NCI-H1930 (cell line): ENCODE measurements at places on chromosomes 5 and 9.

DNA sequence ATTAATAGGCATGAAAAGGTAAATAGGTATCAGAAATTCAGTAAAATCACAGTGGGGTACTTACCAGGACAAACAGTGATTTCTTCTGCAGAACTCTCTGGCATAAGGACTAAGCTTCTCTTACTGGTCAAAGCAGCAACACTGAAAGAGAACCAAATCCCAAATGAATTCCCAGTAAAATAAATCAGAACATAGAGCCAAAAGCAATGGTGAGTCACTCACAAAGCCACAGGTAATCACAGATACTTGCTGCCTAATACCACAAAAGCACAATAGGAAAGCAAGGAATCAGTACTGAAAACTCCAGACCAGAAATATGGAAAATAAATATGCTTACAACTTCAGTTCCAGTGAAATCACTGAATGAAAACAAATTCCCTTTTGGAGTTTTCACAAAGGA is 50.7 kb downstream of the UIMC1 start:
- peak; percentile 14 for DNase-seq

- no peak for DNase-seq
Measured at GRCh38 chr5:142924135-142924883, 154.1 kb downstream of the ARHGAP26 start.

DNA sequence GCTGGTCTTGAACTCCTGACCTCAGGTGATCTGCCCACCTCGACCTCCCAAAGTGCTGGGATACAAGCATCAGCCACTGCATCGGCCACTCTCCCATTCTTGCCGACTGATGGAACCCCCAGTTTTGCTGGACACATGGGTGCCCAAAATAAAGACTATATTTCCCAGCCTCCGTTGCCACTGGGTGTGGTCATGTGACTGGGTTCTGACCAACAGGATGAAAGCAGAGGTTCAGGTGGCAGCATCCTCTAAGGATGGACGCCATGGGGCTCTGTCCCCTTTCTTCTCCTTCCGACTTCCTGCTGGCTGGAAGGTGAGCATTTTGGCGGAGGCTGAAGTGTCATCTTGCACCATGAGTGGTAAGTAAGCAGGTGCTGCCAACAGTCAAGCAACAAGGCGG is 10.3 kb downstream of the PDLIM7 start:
- no peak for DNase-seq

DNA sequence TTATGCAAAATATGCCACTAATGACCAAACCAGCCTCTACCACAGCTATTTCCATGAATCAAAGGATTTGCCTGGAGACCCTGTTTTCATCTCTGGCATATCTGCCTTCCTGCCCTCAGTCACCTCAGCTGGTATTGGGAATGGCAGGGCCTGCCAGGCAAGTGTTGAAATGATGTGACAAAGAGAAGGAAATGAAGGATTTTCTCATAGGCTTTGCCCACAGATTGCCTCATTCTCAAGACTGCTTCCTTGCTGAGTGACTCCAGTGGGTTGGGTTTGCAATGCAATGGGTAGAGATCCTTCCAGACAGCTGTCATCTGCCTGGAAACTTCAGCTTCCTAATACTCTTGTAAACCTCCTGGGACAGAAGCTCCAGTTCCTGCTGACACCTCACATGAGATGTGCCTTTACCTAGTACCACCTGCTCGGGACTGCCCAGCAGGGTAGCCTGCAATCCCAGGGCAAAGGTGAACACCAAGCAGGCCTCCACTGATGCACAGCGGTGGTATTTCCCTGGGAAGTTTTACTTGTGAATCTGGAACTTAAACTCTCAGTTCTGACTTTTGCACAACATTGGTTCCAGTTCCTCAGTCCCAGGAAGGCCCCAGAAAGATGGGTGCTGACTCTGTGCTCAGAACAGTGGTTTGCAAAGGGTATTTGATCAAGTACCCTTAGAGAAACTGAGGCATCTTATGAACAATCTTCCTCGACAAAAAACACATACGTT is 64.8 kb upstream of the SLC1A1 start:
- DNase-seq, result no peak

DNA sequence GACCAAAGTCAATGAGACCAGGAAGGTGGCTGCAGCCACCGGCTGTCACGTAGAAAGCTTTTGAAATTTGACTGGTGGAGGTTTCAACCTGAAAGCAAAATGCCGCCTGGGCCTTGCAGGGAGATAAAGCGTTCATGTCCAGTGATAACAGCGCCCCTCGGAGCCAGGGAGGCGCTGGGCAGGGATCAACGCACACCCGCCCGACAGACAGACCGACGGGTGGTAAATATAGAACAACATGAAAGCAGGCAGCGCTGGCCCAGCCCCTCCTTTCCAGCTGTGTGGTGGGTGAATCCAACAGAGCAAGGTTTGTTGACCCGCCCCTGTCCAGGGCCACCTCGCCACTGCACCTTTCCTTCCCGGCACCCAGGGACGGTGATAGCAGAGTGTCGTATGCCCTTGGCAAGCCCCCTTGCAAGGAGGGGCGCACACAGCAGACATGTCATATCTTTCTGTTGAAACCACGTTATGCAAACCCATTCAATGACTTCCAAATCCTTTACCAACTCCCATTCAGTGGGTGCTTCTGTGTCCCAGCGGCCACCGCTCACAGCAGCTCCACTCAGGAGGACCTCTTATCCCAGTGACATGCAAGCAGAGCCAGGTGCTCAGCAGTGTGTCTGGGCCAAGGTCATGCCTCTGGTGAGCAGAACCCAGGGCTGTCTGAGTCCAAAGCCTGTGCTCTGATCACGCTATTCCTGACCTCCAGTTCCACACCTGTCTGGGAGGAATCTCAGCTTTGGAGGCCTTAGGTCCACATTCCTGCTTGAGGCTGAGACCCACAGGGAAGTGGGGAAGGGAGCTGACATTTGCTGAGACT is 38.7 kb downstream of the NKX2-5 start:
- DNase-seq, result no peak

- no peak for DNase-seq
Measured at GRCh38 chr9:76290555-76290954, 103.7 kb downstream of the RFK start.

GRCh38 chr5:152331718-152332117 is 73.4 kb downstream of the NMUR2 start:
- no peak for DNase-seq

DNA sequence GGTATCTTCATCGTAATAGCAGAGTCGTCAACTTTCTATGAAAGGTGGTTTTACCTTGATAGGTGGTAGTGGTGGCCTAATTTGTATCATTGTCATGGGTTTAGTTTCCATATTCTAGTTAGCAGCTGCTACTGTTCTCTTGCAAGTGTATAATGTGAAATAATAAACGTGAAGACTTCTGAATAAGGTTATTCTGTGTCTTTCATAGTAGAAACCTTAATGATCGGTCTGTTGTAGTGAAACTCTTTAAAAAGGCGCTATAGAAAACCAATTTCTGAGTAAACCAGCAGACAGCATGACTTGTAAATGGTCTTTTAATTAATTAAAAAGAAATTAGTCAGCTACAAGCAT is 1.6 kb downstream of the SET start:
- DNase-seq, result no peak

DNA sequence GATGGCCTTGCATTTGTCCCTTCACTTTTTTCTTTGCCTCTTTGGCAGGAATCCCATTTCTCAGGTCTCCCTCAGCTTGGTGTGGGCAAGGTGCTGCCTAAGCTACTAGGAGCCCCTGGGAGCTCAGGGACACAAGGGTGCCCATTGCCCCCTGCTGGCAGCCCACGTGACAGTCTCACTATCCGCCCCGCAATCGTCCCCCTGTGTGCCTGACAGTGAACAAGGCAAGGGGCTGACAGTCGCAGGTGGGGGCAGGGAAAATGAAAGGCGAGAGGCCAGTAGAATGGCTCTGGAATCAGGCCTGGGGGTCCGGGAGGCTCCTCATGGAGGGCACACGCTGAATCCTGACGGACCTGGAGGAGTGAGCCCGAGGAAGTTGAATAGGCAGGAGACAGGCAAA is 2.0 kb upstream of the PCDH12 start:
- no peak for DNase-seq

GRCh38 chr5:143014017-143014651 is 244.0 kb downstream of the ARHGAP26 start:
- no peak for DNase-seq

DNA sequence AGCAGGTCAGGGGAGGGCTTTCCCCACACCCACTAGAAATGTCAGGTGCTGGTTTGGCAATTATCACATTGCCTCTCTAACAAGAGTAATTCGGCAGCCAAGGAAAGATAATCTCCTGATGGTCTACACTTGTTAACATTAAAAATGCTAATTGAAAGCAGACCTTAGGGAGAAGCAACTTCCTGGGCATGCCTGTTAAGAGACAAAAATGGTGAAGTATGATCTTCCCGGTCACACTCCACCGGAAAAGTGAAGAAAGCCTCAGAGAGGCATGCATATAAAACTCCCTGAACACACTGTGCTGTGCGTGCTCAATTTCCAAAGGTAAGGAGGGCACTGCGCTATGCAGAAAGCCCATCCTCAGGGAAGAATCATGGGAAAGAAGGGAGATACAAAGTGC is 244.3 kb downstream of the FAM170A start:
- DNase-seq, result no peak

DNA sequence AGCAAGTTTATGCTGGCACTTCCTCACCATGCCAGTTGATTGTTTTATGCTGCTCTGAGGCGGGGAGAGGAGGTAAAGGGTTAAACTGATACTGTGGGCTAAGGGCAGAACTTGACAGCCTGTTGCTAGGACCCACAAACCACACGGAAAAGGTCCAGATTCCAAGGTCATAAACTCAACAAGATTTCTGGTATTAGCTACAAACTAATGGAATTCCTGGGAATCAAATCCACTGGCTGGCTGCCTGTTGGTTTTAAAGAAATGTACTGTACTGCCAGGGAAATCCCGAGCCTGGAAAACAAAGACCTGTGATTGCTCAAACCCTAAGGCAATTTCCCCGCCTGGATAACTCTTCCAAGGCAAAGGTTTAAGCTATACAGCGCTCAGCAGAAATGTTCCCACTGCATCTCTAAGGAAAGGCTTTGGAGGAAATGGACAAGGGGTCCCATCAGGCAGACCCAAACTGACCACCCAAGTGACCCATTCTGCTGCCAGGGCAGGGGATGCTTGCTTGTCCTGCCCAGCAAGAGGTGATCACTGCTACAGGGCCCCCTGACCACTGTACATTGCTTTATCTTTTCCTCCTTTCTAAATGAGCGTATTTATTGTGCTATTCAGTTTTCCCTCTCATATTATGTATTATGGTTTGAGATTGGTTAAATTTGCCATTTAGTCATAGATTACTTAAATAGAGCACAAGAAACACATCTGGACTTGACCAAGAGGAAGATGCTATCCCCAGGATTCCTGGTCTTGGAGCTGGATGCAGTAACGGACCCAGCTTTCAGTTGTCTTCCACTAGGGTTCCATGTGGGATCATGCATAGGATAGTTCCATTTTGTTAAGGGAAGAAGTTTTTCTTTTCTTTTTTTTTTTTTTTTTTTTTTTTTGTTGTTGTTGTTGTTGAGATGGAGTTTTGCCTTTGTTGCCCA is 124.3 kb downstream of the SUSD1 start:
- no peak for DNase-seq

GRCh38 chr9:134947265-134947955 is 29.7 kb upstream of the FCN1 start:
- no peak for DNase-seq

- DNase-seq, result no peak
Measured at GRCh38 chr9:96460470-96460869, 10.5 kb downstream of the HABP4 start.

GRCh38 chr5:149549461-149550267 is 1.6 kb downstream of the CSNK1A1 start:
- DNase-seq, result no peak

GRCh38 chr5:113224605-113225065 is 210.2 kb downstream of the TSSK1B start:
- DNase-seq, result no peak

DNA sequence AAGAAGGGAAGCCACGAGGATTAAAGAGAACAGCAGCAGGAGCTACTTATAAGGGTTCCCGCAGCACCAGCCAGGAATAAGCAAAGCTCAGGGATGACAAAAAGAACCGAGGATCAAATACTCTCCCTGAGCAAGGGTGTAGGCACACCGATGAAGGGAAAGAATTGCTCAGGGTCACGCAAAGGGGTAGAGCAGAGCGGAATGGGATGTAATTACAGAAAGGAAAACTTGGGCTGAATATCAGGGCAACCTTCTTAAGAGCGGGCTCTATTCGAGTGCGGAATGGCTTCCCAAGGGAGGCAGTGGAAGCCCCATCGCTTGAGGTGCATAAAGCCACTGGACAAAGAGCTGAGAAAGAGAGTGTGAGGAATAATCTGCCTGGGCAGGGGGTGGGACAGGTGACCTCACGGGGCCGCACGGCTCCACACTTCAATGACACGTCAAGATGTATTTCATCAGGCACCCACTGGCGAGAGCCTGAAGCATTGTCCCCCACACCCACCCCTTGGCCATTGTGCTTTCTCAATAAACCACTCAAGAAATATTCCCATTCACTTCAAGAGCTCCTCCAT is 162.2 kb downstream of the EBF1 start:
- no peak for DNase-seq

- no peak for DNase-seq
Measured at GRCh38 chr5:112125903-112126302, 293.2 kb downstream of the EPB41L4A start.

DNA sequence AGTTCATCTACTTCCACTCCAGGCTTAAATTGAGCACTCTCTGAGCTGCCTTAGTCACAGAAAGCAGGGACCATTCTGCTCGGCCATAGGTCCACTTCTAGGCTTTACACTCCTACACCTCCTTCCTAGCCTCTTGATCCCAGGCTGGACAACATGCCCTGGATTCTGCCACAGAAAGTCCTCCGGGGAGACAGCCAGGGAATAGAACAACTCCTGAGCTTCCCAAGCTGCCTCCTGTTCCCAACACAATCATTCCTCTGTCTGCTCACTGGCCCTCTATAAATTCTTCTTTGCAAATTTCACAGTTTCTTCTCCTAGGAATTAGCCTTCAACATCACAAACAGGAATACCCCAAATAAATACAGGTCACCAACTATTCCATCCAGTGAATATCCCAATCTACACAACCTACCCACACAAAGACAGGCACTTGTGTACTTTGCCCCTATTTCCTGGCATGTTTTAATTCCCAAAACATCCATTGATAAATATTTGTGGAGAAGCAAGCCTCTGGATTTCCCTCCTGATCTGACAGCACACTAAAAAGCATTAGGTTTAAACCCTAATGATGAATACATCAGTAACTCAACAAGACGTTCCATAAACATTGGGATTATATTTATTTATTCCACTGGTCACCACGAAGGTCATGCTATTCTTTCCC is 125.5 kb downstream of the ENC1 start:
- no peak for DNase-seq

- no peak for DNase-seq
Measured at GRCh38 chr5:82692826-82693225, 384.4 kb downstream of the TMEM167A start.

DNA sequence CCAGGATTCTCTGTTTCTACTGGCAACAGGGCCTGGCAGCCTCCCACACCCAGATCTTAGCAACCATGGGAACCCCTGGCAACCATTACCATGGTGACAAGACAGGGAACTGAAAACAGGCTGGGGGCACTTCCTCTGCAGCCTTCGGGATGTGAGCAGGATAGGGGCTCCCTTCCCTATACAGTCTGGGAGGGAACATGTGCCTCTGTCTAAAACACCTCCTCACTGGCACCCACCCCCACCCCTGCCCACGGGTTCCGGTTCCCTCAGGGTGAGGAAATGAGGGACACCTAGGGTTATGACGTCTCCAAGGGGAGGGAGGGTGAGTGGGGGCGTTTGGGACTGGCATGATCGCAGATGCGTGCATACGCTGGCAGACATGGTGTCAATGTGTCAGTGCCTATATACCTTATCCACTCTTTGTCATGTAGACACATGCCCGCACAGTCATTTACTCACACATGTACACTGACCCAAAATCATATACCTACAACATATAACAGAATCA is 3.0 kb upstream of the DNAJB5 start:
- no peak for DNase-seq

- DNase-seq, result no peak
Measured at GRCh38 chr5:78661691-78662090, 13.1 kb upstream of the LHFPL2 start.
